ENCODE measurements at places on chromosomes 6 and 20.

DNA sequence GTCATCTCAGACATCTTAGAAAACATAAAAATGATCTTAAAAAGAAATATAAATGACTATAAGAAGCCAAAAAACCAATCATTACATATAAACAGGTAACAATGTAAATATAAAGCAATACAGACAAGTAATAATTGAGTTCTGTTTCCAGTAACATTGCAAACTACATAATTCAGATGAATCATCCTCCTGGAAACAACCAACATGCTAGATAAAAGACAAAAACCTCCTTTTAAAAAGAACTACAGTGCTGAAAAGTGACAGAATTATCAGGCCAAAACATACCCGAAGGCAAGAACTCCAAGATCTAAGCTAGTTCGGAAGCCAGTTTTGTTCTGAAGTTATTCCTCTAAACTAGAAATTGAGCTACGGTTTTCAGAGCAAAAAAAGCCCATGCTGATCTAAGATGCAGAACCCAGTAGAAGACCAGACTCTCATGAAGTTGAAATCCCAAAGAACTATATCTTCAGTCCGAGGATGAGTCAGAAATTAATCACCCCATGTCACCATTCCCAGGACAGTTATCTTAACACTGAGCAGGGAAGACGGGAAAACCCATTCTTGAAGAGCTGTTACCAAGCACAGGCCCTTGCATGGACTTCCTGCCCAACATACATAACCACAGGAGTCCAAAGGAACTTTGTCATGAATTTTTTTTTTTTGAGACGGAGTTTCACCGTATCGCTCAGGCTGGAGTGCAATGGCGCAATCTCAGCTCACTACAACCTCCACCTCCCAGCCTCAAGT is 9.8 kb downstream of the PGM3 start:
- DNase-seq: no peak

GRCh38 chr6:55820696-55821095 is 54.7 kb downstream of the BMP5 start:
- no peak for DNase-seq

DNA sequence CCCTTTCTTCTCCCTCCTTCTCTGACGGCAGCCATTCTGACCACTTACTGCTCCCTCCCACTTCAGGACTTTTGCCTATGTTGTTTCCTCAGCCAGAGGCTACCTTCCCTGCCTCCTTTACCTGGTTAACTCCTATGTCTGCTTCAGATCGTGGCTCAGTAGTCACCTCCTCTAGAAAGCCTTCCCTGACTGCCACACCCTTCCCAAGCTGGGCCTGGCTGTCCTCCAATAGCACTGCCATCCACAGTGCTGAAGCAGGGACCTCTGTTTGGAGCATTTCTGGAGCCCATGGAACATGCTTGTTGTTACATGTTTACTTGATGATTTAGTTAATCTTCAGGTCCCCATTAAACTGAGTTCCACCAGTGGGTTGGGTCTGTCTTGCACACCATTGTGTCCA is 13.8 kb downstream of the XKR7 start:
- no peak for DNase-seq

- DNase-seq: no peak
These were observed 1.2 kb downstream of the ISM1 start for GRCh38 chr20:13222319-13222716.

DNA sequence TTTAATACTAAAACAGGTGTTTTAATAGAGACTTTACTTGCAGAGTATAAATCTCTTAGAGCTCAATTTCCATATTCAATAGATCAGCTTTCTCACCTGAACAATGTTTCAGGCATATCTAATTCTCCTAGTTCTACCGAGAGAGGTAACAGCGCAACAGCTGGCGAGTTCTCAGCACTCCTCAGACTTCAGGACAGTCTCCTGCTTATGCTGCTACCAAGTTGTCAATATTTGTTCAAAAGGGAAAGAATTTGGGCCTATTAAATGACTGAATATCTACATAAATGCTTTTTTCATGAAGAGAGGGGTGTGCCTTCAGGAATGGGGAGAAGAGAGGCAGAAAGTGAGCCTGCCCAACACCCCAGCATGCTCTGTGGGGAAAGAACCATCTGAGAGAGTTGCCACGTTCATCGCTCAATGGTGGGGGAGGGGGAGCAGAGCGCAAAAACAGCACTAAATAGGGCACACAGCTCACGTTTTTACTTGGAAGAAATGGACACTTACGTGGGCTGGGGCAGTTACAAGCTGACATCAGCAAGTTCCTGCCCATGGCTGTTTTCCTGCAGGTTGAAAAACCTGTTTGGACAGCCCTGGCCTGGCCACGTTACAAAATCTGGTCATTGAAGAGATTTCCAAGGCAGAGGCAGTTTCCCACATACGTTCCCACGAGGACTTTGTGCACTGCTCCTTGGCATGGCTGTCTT is 38.0 kb downstream of the EZR start:
- no peak for DNase-seq

DNA sequence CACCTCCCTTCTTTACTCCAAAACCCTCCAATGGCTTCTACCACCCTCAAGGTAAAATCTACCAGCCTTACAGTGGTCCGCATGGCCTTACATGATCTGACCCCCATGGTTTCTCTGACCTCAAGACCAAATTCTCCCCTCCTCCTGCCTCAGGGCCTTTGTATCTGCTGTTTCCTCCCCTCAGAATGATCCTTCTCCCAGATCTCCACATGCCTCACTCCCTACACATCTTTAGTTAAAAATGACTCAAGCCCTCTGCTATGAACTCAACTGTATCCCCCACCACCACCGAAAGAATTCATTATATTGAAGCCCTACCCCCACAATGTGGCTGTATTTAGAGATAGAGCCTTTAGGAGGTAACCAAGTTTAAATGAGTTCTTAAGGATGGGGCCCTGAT is 4.1 kb downstream of the SLC23A2 start:
- no peak for DNase-seq

DNA sequence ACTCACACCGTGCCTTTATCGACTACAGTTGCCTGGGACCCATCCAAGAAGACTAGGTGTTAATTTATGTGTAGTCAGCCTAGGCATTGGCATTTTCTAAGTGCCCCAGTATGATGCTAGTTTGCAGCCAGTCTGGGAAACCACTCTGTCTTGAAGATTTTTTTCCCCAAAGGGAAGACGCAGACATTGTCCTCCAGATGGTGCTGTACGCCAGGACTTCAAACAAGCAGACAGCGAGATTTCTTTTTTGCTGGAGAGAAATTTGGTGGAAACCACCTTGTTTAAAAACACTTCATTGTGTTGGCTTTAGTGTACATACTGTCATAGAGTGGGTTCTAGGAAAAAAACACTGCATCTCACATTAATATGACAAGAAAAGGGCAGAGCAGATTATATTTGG is 30.0 kb downstream of the ALDH5A1 start:
- DNase-seq: no peak

DNA sequence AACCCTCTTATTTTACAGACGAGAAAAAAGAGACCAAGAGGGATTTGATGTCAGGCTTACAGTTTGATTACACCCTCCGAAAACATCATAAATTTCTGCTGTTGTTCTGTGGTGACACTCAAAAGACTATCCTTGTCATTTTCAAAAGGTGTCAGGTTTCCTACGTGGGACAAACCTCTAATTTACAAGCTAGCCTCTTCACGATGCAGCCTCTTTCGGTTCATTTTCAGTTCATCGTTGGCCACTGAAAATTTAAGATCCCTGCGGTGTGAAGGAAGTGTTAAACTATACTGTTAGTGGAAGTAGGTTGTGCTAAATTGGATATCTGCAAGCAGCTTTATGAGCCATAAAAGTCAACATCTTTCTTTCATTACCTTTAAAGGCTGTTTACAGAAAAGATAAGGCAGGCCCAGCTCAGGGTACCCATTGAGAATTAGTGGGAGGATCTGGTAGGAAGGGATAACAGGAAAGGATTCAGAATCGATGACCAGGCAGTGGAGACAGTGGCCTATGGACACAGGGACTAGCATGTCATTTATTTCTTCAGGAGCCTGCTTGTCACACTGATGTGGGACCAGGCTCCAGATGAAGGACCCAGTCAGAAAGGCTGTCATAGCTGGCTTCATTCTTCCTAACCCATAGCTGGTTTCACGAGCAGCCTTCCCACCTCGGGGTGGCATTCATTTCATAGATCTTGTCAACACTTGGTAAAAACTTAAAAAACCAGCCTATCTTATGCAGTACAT is 329.1 kb upstream of the SOX4 start:
- DNase-seq: no peak

GRCh38 chr6:34926655-34927054 is 37.6 kb downstream of the ANKS1A start:
- DNase-seq: no peak

- peak; percentile 31 for DNase-seq
These were observed 1.6 kb downstream of the SLC17A9 start for GRCh38 chr20:62953839-62954703.

GRCh38 chr20:51076786-51077685 is 54.1 kb upstream of the KCNG1 start:
- DNase-seq: no peak

- no peak for DNase-seq
These were observed 70.8 kb upstream of the SASH1 start for GRCh38 chr6:148271711-148272439.

DNA sequence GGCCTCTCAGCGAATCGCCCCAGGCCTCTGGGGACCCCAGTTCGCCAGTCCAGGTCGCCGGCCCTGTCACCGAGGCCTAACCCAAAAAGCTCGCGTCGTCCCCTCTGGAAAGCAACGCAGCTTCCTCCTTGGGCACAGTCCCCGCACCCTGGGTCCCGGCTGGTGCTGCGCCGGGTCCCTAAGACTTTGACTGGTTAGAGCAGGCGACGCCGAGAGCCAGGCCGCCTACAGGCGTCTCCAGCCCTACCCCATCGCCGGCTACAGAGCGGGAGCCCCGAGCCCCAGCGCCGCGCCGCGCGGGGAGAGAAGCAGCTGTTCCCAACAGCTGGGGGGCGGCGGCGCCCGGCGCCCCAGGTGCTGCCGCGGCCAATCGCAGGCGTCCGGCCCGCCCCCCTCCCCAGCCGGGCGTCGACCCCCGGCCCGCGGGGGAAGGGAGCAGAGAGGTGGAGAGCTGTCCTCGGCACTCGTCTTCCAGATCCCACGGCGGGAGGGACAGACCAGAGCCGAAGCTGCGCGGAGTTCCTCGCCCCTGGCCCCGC is 540 bp upstream of the RBM24 start:
- no peak for DNase-seq

DNA sequence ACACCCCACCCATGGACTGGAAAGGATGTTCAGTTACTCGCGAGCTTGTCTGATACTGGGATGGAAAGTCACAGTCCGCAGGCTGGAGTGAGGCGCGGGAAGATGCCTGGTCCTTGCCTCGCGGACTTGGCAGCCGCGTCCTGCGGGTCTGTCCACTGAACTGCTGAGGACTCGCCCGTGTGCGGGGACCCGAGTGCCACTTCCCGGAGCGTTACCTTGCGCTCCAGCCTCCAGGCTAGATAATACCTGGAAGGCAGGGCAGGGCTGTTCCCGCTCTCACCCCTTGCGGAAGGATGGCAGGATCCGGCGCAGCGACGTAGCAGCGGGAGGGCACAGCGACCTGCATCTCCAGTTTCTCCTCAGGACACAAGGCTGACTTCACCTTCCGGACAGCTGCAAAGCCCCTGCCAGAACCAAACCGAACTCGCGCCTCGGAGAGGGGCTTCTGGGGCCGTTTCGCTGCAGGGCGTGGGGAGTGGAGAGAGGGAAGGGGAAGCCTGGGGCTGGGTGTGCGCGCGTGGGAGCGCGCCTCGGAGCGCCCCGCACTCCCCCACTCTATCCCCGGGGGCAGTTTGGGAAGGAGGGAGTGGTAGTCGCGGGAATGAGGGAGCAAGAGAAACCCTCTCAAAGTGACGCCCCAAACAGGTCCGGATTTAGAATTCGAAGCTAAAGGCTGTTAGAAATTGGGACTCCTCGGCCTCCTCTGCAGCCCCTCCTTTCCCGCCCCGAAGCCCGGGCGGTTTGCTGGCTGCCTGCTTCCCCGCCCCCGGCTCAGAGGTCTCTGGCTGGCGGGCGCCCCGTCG is at the start of gene KCNQ5:
KCNQ5 (plus strand) TSS at position 774 of the 803 bp plus-strand sequence.
- DNase-seq: no peak

DNA sequence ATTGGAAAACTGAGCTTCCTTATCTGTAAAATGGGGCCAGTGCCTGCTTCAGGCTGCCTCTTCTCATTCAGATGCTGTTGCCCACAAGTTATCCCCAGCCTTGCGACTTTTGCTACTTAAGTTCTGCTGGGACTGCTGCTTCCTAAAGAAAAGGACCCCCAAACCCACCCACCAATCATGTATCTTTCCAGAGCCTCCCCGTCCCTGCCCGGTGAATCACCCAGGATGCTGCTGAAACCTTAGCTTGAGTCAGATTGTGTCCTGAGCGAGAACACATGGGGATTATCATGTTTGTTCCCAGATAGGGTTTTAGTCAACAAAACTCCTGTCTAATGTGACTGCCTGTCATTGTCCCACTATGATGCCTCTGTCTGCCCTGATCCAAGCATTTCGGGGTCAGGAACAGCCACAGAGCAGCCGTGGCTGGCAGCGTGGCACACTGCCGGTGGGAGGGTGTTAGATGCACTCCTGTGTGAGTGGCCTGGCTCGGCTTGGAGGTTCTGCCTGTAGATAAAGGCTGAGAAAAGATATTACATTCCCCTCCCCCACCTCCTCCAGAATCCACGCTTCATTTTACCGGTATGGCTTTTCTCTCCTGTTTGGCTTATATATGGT is 79.9 kb downstream of the TOX2 start:
- no peak for DNase-seq

DNA sequence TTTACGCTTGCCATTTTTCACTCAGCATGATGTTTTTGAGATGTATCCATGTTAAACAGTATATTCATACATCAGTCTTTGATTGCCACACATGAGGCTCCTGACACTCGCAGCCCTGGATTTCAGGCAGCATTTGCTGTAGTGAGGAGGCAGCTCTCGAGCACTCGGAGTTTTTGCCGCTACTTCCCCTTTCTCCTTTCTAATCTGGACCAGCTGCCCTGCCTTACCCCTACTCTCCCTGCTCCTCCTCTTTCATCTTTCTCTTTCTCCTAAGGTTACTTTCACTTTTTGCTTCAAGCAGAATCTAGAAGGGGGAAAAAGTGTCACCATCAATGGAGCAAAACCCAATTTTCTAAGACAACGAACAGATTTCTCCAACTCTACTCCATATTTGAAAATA is 5.9 kb upstream of the CST3 start:
- DNase-seq: no peak

- DNase-seq: no peak
These were observed 18.9 kb downstream of the GCLC start for GRCh38 chr6:53526000-53526399.

All from activated CD8-positive, alpha-beta memory T cell treated with anti-CD3 and anti-CD28 coated beads for 4 hours (primary cell).